Activated effector memory CD4-positive, alpha-beta T cell treated with anti-CD3 and anti-CD28 coated beads, Interleukin-2, amount 50 U/mL, for 16 hours (primary cell): ENCODE measurements at places on chromosomes 2 and 18.
A peak's percentile ranks its signal among the peaks of the same experiment; 100 is the strongest.

GRCh38 chr2:158979772-158980171 is 11.3 kb downstream of the TANC1 start:
- no peak for DNase-seq

DNA sequence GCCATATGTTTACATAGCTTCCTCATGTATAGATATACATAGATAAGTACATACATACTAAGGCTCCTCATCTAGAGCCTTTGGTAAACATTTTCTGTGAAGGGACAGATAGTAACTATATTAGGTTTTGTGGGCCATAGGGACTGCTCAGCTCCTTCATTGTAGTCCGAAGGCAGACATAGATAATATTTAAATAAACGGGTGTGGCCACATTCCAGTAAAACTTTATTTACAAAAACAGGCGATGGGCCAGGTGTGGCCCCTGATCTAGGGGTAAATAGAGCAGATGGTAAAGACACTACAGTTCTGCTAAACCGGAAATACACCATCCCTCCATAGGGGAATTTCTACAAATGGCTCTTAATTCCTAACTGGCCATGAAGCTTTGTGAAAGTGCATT is 7.3 kb downstream of the COQ10B start:
- no peak for DNase-seq

- DNase-seq = no peak
These were observed 63.8 kb downstream of the EHD3 start for GRCh38 chr2:31297751-31298150.

GRCh38 chr2:871175-871727 is 79.4 kb upstream of the SNTG2 start:
- DNase-seq = peak; percentile 19

DNA sequence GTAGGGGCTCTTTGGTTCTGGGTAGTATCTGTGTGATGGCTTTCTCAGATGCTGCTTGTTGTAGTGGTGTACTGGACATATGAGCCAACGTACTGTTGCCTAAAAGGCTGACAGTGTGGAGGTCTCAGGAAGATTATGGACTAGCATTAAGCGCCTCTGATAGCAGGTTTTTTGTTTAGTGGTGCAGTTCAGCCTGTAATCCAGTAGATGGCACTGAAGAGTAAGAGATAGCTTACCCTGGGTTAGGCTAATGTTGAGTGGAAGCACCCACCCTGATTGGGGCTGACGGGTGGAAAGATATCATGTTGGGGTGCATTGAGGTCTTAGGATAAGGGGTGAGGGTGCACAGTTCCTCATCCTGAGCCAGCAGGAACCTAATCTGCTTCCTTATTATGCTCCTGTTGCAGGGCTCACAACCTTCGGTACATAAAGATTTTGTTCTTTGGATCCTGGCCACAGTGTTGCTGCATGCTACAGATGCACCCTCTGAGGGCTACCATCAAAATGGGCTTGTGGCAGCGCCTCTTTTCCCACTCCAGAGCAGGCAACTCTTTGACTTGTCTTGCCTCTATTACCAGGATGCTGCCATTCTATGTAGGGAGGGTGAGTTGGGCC is 79.6 kb downstream of the MSTN start:
- DNase-seq = no peak

GRCh38 chr2:32485399-32485798 is 128.6 kb downstream of the BIRC6 start:
- no peak for DNase-seq

DNA sequence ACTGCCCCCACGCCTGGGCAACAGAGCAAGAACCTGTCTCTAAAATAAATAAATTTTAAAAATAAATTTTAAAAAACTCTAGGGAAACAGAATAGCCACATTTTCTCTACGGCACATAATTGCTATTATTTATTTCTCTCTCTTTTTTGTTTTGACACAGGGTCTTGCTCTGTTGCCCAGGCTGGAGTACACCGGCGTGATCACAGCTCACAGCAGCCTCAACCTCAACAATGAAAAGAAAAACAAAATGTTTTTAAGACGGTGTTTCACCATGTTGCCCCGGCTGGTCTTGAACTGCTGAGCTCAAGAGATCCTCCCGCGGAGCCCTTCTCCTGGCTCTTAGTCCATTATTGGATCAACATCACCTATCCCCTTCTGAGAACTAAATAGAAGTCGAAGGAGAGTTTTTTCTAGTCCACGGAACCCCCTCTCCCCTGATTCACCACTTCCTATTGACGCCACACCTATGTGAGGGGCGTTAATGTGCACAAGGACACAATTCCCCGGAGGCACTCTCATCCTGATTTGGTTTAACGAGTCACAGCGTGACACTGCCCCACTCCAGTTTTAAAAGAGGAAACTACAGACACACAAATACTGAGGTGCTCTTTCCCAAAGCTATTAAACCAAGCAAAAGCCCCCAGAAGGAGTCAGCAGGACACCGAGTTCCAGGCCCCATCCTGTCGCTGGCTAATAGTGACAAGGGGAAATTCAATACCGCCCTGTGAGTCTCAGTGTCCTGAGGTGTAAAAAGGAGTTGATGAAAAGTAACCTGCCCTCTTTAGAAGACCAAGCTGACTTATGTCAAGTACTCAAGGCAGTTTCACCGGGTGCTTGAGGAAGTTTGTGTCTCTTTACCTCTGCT is 1.1 kb downstream of the NPC1 start:
- DNase-seq = peak; percentile 69

DNA sequence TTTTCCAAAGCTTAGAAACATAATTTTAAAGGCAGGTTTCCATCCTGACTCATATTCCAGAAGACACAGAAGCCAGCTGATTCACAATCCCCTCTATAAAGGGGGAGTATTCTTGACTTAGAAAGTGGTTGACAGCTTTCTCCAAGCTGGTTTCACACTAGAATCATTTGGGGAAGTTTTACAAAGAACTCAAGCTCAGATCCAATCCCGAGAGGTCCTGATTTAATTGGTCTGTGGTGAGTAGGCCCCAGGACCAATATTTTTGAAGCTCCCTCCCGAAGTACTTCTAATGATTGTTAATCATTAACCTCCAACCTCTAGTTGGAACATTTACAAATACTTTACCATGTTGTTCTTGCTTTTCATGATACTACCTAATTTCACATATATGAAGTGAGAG is 184.1 kb downstream of the DLGAP1 start:
- DNase-seq = no peak

DNA sequence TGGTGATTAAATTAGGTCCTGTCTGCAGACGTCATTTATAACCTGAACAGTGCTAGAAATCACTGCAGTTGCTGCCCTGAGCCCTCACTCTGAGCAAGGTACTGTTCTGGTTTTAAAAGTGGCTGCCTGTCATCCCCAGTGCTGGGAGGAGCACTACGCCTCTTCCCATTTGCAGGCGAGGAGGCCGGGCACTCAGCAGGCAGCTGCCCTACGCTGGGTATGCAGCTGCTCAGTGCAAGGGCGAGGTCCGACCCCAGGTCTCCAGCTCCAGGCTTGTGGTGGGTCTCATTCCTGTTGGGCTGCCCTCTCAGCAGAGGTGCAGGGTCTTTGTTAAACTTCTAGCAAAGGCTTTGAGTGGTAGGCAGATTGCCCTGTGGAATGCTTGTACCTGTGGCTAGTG is 15.7 kb downstream of the CNDP2 start:
- no peak for DNase-seq

DNA sequence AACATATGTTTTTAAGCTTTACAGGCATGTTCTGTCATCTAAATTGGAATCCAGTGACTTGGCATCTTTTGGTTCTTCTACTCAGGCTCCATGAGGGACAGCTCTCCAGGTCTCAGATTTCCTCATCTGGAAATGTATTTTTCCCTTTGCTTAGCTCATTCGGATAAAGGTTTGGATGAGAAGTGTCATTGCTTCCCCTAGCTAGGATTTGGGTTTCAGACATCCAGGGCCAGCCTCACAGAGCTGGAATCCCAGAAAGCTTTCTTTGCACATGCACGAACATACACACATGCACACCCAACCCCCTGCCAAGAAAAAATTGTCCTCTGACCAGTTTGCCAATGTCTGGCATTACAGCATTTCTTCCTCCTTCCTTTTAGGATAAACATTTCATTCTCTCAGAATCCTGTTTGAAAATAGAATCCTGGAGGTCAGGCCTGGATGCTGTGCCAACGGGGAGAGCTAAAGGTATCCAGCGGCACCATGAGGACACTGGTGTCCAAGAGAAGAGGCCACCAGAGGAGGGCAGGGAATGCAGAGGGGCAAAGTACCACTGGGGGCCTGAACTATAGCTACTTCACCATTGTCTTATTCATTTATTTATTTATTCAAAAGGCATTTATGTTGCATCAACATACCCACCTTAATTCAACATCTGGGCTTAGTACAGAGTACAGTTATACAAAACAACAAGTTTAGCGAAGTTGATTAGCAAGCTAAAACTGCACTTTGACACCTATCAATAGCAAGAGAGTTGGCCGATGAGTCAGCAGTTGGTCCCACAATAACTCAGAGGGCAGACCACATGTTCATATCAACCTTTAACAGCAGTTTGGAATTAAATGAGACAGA is 97.9 kb upstream of the ATL2 start:
- peak; percentile 16 for DNase-seq

DNA sequence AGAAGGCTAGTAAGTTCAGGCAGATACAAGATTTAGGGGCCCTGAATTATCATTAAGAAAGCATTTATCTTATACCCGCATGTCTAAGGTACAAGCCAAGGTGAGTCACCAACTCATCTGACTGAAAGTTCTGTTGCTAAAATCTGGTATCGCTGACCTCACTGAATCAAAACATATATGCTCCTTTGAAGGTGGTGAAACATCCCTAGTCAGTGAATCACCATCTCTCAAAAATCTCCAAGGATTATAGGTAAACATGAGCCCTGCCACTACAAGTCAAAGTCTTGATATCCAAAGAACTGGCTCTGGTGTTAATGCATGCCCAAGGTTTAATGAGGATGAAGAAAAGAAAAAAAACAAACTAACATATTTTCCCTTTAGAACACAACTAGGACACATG is 43.5 kb downstream of the IRS1 start:
- no peak for DNase-seq

- no peak for DNase-seq
These were observed 47.7 kb upstream of the NR4A2 start for GRCh38 chr2:156380117-156380645.

- DNase-seq = peak; percentile 75
These were observed 44.3 kb upstream of the CAB39 start for GRCh38 chr2:230668184-230668938.

DNA sequence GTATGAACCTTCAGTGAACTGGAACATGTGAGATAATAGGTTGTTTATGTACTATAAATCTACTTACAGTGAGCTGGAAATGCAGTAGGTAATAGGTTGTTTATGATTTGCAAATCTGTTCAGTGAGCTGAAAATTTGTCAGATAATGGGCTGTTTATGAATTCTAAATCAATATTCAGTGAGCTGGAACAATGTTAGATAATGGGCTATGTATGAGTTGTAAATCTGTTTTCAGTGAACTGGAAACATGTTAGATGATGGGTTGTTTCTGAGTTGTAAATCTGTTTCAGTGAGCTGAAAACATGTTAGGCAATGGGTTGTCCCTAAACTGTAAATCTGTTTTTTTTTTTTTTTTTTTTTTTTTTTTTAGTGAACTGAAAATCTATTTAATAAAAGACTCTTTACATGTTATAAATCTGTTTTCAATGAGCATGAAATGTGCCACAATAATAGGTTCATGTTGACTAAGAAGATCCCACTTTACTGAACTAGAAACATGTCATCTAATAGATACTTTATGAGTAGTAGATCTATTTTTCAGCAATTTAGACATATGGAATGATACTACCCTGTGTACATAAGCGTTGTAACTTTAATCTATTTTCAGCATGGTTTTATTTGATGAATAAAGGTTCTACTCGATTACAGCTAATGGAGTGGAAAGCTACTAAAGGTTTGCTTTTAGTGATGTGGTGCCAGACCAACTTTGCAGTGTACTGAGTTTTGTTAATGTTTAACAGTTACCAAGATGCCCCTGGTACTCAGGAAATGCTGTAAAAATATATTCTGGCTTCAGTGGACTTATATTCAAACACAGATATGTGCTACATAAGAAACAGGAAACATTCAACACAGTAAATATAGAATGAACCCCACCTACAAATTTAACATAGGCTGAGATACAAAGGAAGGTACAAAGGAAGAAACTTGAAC is 1471.8 kb downstream of the LRP1B start:
- DNase-seq = no peak

DNA sequence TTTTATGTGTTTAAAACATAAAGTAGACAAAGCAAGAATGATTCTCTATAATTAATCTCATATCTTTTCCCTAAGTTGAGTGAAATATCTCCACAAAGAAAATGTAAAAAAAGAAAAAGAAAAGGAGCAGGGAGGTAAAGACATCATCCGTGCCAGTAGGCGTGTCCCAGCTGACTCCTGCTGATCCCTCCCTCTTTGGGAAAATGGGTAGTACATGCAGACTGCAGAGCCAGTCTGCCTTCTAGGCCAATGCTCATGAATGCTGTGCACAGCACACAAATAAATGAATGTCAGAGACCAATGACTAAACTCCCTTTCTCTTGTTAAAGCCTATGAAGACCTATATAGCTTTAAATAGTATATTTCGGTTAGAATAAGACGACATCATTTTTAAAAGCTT is 64.7 kb downstream of the RAPH1 start:
- DNase-seq = no peak

GRCh38 chr18:61948846-61949438 is 56.1 kb upstream of the RNF152 start:
- no peak for DNase-seq

- no peak for DNase-seq
These were observed 268.6 kb downstream of the EIPR1 start for GRCh38 chr2:3108710-3109702.

GRCh38 chr2:186052930-186053329 is 314.3 kb downstream of the FSIP2 start:
- DNase-seq = no peak

DNA sequence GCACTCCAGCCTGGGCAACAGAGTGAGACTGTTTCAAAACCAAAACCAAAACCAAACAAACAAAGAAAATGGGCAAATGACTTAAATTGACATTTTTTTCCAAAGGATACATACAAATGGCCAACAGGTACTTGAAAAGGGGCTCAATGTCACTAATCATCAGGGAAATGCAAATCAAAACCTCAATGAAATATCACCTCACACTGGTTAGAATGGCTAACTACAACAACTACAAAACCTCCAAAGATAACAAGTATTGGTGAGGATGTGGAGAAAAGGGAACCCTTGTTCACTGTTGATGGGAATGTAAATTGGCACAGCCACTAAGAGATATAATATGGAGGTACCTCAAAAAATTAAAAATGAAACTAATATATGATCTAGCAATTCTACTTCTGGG is 213.2 kb upstream of the HS6ST1 start:
- no peak for DNase-seq

DNA sequence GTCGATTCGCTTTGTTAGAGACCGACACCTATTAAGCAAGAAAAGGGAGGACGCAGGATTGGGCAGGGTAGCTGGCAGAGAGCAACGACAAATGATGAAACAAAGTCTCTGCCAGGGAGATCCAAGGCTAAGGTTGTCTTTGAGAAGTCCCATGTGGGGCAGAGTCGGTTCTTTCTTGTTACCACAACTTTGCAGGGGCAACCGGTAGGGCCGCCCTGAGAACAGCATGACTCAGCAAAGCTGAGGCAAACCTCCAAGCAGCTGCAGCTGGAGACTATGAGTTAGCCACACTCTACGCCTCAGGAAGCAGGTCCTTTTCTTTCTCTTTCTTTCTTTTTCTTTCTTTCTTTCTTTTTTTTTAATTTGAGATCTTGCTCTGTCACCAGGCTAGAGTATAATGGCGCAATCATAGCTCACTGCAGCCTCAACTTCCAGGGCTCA is 452.3 kb upstream of the ID2 start:
- peak; percentile 73 for DNase-seq

- DNase-seq = no peak
These were observed 348.4 kb upstream of the RAB12 start for GRCh38 chr18:8260827-8261226.

GRCh38 chr2:105604938-105605337 is 139.8 kb upstream of the NCK2 start:
- no peak for DNase-seq

GRCh38 chr2:147211484-147211883 is 633.3 kb upstream of the ACVR2A start:
- no peak for DNase-seq
